ENCODE measurements at places on chromosomes 2 and 18.

DNA sequence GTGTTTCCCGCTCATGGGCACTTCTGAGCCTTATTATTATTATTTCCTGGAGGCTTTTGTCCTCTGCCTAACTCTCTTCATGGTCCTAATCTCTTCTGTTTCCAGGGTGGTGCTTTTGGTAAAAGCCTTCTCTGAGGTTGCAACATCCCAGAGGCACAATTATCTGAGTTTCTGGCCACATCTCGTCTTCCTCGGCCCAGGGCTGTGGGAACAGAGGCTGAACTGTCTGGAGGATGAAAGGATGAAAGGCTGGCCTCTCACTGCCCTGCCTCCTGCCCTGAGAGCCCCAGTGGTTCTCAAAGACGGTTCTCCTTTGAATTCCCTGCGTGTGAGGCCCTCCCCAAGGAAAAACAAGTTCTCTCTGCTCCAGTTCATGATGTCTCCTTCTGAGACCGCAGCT, 13.8 kb downstream of the GYPC start:
- no peak for DNase-seq

GRCh38 chr2:1588051-1588977, 156.0 kb downstream of the PXDN start:
- no peak for DNase-seq

DNA sequence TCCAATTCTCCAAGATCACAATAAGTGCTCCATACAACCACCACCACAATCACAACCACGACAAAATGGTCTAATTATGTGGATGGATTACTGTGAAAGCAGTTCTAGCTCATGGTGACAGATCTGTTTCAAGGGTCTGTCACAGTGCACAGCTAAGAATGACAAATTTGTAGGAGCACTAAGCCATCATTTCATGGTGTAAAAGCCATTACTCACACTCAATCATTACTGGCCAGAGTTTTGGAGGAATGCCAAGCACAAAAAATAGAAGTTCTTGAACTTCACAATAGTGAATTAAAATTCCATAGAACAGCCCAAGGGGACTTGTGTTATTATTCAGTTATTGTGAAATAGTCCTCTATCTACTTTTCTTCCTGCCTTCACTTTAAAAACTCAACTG, 2.3 kb downstream of the CPS1 start:
- DNase-seq = no peak

DNA sequence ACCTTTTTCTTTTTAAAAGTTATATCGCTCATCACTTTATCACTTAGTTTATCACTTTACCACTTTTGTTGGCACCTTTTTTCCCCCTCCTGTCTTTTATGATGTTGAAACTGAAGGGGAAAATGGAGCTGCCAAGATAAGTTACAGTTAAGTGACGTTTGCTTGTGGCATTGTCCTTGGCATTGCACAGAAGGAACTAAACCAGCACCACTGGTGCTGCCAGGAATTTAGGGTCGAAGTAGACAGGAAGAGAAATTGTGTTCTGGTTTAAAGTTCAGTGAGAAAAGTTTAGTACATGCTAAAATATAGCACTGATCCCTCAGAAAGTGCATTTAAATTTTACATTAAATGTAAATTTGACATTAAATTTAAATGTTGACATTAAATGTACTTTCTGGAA, 49.9 kb downstream of the MYO1B start:
- no peak for DNase-seq

DNA sequence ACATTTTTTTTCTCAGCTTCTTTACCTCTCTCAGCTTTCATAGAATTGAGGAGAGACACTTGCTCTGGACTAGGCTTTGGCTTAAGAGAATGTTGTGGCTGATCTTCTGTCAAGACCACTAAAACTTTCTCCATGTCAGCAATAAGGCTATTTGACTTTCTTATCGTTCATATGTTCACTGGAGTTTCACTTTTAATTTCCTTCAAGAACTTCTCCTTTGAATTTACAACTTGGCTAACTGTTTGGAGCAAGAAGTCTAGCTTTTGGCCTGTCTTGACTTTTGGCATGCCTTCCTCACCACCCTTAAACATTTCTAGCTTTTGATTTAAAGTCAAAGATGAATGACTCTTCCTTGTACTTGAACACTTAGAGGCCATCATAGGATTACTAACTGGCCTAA, 104.4 kb upstream of the SLC39A10 start:
- no peak for DNase-seq

GRCh38 chr2:101751875-101752619, 54.5 kb downstream of the MAP4K4 start:
- no peak for DNase-seq

GRCh38 chr2:24881623-24882022, 38.4 kb downstream of the ADCY3 start:
- no peak for DNase-seq

- no peak for DNase-seq
Observed at GRCh38 chr18:41992703-41993102, 37.7 kb downstream of the PIK3C3 start.

DNA sequence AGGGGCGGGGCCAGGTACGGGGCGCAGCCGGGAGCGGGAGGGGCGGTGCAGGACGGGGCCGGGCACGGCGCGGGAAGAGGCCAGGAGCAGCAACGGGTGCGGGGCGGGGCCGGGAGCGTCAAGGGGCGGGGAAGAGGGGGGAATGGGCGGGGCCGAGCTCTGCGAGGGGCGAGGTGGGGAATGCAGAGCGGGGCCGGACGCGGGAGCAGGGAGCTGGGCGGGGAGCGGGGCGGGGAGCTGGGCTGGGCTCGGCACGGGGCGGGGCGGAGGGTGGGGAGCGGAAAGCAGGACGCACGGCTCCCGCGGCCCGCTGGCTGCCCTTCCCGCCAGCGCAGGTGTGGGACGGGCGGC, at the start of gene IMPA2:
TSS of gene IMPA2 (plus strand) at position 316 of the 351 bp plus-strand sequence. CDS start 163 bp downstream, outside the sequence.
- DNase-seq = no peak

- no peak for DNase-seq
Observed at GRCh38 chr2:19299032-19299431, 59.4 kb downstream of the OSR1 start.

GRCh38 chr2:79729532-79729931, 216.7 kb downstream of the CTNNA2 start:
- DNase-seq = no peak

DNA sequence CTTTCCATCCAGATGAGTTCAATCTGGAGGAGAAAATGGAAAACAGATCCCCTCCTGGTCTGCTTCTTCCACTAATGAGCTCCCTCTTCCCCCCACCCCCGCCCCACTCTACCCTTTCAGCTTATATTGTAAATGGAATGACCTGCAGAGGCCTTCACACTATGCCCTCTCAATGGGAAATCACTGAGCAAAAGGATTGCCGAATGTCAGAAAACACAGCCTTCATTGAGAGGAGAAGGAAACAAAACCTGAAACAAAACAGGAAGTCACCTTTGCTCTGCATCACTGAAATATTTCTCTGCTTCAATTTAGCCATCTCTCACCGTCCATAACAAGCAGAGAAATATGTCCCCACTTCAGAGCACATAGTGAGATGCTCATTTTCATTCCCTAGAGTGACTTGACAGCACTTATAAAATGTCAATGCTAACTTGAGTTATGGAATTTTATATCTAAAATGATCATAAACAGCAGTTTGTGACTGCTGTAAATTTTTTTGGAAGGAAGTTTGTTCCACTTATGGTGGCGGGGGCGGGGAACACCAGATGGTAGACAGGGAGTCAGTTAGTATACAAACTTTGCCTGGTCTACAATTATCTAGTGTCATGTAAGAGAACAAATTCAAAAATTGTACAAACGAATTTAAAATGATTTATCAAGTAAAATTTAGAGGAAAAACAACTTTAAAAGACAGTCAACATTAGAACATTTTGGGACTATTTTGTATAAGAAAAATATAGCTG, 1.8 kb upstream of the FRZB start:
- no peak for DNase-seq

DNA sequence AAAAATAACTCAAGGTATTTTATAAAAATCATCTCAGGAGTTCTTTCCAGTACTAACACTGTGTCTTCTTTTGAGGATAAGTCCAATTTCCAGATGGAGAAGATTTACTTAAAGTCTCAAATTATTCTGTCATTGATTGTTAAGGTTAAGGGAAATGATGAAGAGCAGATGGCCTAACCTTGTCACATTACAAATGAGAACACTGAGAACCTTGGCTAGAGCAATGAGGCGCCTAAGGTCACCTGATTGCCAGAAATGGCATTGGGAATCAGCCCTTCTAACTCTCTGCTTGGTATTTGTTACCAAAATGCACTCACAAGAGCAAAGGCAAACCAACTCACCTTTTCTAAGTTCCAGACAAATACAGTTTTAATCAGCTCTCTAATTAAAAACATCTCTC, 835.1 kb downstream of the RNF144A start:
- DNase-seq = no peak

GRCh38 chr2:241339839-241340630, 16.1 kb upstream of the FARP2 start:
- no peak for DNase-seq

GRCh38 chr2:16155366-16155765, 215.0 kb downstream of the MYCN start:
- no peak for DNase-seq

DNA sequence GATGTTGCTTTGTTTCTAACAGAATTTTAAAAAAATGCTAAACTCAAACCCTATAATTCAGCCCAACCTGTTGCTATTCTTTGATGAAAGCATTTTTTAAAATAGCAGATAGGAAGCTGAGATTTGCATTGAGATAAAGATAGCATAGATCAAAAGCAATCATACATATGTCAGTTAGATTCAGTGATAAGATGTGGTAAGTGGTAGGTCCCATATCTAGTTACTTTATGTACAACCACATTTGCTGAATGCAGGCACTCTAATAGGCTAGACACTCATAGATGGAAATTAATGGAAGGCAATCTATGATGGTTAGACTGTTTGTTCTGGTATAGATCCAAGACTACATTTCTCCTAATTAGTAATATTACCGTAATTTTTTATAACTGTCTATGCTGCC, 27.2 kb upstream of the C1D start:
- no peak for DNase-seq

GRCh38 chr2:239928391-239929350, 96.5 kb downstream of the NDUFA10 start:
- DNase-seq = no peak

- no peak for DNase-seq
Observed at GRCh38 chr2:10814142-10814541, 1.6 kb upstream of the PDIA6 start.

DNA sequence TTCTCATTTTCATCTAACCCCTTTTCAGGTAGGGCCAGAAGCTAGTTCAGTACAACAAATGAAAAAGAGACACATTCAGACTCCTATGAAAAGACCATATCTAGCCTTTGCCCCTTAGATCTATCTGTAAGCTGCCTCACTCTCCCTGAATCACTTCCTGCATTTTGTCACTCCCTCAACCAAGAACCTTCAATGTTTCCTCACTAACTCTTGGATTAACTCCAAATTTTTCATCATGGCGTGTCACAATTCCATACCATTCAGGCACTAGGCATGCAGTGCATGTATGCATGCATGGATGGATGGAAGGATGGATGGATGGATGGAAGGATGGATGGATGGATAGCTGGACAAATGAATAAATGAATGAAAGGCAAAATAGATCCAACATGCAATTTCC, 356.9 kb downstream of the TNS1 start:
- no peak for DNase-seq

DNA sequence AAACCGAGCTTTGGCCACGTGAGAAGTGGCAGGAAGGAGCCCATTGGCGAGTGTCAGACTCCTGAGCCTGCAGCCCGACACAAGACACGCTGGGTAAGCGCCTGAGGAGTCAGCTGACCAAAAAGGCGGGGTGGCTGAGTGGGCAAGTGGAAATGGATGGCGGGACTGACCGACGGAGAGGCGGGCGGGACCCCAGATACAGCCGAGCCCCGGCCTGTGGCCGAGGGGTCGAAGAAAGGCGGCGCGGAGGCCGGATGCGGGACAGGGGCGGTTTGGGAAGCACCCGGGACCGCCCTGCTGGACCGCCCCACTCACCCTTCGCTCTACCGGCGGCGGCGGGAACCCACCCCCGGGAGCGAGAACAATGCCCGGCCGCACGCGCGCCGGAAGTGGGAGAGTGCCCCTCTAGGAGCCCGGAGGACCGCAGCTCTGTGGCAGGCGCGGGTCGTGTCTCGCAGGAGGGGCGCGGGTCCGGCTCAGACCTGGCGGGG, 22.8 kb downstream of the ZSCAN30 start:
- DNase-seq = peak; percentile 41

GRCh38 chr2:13495051-13495450, 778.3 kb downstream of the TRIB2 start:
- DNase-seq = no peak

DNA sequence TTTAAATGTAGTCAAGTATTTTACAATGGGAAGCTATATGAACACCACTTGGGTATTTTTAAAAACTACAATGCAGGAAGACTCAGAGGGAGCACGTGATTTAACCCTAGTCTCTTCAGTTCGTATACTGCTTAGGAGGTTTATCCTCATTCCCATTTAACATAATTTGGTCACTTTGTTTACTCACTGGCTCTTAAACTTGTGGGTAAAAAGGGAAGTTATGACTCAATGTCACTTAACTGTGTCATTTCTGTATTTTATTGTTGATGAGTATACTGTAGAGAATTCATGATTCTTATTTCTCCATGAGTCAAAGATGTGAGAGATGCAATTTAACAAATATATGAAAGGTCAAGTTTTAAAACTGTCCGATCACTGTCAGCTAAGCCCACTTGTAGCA, 48.2 kb downstream of the SLC66A3 start:
- DNase-seq = no peak

DNA sequence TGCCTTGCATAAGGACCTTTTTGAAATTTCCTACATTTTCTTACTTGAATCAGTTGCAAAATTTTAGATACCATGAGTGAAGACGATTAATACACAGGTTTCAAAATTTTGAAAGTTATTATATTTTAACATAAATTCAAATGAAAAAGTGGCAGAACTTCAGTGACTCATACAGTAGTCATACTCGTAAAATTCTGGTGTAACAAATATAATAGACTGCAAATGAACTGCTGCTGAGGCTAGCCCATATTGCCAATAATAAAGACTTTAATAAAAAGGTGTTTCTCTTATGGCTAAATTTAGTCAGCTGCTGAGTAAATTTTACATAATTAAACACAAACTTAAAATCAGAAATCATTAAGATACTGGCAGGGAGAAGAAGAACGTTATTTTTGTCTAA, 36.9 kb downstream of the MSH6 start:
- no peak for DNase-seq

DNA sequence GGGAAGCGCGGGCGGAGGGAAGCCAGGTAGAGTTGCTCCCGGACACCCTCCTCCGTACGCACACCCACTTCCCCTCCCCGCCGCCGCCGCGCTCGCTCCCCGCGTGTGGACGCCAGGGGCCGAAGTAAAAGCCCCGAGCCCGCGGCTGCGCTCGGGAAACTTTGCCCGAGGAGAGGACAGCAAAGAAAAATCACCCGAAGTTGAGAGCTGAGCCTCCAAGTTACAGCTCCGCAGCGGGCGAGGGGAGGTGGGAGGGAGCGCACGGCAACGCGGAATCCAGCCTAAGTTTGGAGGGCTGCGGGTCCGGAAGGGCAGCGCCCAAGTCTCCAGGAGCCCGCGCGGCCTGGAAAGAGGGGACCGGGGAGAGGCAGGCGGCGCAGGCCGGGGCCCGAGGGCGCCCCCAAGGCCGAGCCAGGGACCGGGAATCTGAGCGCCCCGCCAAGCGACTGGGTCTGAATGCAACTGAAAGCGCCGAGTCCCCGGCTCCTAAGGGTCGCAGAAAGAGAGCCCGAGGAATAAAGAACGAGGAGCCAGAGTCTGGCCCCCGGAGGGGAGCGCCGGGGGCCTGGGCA, 706 bp upstream of the BCL11A start:
- no peak for DNase-seq

All from T-helper 2 cell (primary cell).